ENCODE measurements at places on chromosomes 5 and 9.
A peak's percentile ranks its signal among the peaks of the same experiment; 100 is the strongest.

GRCh38 chr9:134732392-134733110 is 90.9 kb downstream of the COL5A1 start:
- no peak for DNase-seq

DNA sequence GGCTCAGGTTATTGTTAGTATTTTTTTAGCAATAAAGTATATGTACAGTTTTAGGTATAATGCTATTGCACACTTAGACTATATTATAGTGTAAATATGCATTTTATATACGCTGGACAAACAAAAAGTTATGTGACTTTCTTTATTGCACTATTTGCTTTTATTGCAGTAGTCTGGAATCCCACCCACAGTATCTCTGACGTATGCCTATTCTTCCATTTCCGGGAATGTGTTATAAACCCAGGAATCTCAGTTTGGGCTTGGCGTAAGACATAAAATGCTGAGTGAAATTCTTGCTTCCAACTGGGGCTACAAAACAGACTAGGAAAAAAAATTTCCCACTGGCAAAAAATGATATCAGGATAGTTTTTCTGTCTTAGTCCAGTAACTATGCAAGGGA is 119.1 kb downstream of the HTR1A start:
- DNase-seq = no peak

- DNase-seq = no peak
Observed at GRCh38 chr9:14007190-14007769, 306.7 kb downstream of the NFIB start.

GRCh38 chr5:171961117-171961516 is 45.3 kb downstream of the FBXW11 start:
- DNase-seq = no peak

GRCh38 chr5:132772291-132773070 is 4.6 kb downstream of the SEPTIN8 start:
- peak; percentile 24 for DNase-seq

DNA sequence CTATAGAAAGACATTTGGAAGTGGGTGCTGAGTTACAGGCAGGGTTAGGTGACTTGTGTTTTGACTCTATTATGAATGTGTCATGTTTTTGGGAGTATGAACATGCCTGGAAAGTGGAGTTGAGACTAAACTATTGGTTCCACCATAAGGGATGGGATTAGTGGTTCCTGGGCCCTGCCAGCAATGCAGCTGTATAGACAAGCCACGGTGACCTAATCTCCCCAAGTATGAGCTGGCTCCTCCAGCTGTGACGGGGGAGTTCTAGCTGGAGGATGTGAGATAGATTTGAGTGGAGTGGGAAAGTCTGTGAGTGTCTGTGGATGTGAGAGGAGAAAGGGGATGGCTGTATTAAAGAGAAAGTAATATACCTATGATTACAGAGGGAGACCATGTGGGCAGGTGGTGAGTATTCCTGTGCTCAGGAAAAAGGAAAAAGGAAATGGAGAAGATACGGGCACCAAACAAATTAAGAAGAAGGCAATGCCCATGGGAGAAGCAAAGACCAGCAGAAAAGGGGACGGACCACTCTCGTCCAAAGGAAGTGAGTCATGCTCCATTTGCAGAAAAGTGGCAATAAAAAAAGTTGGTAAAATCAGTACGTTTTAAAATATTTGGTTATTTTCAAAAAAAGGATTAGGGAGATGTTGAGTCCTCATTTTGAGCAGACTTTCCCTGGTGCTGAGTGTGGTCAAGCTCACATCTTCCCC is 48.3 kb upstream of the ICE1 start:
- peak; percentile 68 for DNase-seq

GRCh38 chr5:43006424-43007202 is 33.5 kb downstream of the ANXA2R start:
- peak; percentile 53 for DNase-seq

DNA sequence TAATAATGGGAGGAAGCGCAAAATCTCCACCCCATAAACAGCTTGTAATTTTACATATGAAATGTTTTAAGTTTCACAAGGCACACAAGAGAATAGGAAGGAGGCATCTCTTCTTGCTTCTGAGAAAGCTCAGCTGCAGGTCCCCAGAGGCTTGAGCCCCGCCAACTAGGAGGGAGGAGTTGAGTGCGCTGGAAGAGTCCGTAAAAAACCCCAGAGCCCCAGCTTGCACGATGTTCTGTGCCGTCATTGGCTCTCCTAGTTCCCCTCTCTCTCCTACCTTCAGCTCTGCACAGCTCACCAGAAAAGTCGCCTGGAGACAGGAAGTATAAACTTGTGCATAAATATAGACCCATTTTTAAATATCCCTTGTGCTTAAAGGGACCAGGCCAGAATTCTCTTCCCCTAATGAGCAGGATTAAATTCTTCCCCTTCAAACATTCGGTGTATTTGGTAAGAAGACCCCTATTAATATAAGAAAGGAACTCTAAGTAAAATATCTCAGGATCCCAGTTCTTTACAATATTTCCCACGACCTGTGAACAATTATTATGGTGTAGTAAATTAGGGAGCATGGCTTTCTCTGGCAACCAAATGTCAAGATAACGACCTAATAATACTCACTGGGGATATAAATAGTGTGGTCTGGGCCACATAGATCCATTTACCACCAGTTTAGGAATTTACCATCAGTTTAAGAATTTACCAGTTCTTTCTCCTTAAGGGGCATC is 13.7 kb downstream of the GLRX start:
- no peak for DNase-seq

GRCh38 chr5:163407034-163407655 is 30.2 kb upstream of the CCNG1 start:
- DNase-seq = peak; percentile 64

- DNase-seq = no peak
Observed at GRCh38 chr5:16137177-16137576, 42.4 kb downstream of the MARCHF11 start.

DNA sequence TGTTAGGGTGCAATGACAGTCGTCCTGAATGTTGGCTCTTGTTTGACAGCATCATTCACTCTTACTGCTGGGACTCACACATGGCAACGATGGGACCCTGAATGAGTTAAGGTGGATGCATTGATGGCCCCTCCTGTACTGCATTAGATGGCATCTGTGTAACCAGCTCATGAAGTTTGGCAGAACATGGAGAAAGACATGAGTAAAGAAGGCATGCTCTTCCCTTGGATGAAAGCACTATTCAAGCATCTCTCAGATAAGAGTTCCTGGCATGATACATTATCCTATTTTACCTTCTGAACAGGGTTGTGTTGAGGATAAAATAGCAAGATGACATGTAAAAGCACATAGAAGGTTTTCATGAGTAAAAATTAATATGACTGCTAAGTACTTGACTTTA is 142.2 kb upstream of the GAS1 start:
- DNase-seq = no peak

DNA sequence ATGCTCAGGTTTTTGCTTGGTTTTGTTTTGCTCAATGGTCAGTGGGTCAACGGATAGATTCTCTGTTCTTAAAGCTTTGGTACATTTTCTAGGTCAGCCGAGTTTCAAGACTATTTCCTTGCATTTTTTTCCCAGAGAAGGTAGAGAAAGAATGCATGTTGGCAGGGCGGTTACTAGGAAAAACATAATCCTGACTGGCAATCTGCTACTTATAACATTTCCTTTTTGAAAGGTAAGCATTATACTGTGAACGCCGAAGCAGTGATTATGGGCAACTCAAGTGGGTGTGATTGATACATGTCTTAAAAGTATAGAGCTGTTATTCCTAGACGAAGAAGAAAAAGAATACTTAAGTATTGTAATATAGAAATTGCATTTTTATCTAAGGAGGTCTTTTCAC is 273.2 kb downstream of the MAST4 start:
- no peak for DNase-seq

- DNase-seq = no peak
Observed at GRCh38 chr9:75974016-75974766, 83.7 kb downstream of the PCSK5 start.

DNA sequence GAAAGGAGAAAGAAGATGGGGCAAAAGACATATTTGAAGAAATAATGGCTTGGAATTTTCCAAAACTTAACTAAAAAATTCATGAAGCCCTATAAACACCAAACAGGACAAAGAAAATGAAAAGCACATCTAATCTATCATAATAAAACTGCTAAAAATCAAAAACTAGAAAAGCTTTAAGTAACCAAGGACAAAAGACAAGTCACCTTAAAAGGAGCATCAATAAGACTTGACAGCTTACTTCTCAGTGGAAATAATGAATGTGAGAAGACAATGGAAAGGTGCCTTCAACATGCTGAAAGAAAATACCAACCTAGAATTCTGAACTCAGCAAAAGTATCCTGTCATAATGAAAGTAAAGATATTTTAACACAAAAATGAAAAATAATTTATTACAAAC is 27.0 kb downstream of the GTF3C4 start:
- no peak for DNase-seq

- DNase-seq = no peak
Observed at GRCh38 chr9:98766586-98766985, 29.8 kb downstream of the ANKS6 start.

DNA sequence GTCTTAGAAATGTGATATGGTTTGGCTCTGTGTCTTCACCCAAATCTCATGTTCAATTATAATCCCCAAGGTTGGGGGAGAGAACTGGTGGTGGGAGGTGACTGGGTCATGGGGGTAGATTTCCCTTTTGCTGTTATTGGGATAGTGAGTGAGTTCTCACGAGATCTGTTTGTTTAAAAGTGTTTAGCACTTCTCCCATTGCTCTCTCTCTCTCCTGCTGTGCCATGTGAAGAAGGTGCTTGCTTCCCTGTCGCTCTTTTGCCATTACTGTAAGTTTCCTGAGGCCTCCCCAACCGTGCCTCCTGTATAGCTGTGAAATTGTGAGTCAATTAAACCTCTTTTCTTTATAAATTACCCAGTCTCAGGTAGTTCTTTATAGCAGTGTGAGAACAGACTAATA is 203.6 kb downstream of the ASTN2 start:
- no peak for DNase-seq

- no peak for DNase-seq
Observed at GRCh38 chr5:171957591-171958251, 48.7 kb downstream of the FBXW11 start.

GRCh38 chr5:143056339-143056704 is 286.1 kb downstream of the ARHGAP26 start:
- peak; percentile 46 for DNase-seq

GRCh38 chr5:10489810-10490426 is 48.2 kb downstream of the ROPN1L start:
- DNase-seq = no peak

- DNase-seq = no peak
Observed at GRCh38 chr5:177594071-177594470, 2.1 kb downstream of the TMED9 start.

DNA sequence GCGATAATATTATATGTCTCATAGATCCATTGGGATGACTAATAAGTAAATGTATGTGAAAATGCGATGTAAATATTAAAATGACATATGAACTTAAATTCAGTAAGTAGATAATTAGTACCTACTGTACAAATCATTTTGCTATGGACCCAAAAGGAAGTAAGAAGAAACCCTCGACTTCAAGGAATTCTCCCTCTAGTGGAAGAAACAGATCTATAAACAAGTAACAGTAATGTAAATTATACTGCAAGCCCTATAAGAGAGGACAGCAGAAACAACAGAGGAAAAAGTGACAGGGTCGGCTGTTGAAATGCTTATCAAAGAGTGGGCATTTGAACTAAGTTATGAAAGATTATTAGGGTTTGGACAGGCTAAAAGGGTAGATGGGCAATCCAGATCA is 320.3 kb downstream of the DMAC1 start:
- no peak for DNase-seq

DNA sequence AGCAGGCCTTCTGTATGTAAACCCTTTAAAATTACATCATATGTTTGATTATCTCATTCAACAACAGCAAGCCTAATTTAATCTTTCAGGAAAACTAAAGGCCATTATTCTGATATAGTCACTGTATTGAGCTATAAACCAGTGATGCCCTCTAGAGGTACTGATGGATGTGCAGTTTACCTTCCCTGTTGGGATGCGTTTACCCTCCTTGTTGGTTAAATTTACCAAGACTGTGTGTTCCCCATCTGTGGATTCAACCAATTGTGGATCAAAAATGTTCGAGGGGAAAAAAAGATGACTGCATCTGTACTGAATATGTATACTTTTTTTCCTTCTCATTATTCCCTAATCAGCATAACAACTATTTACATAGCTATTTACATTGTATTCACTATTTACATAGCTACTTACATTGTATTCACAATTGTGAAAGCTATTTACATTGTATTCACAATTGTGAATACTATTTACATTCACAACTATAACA is 3.7 kb upstream of the BAAT start:
- DNase-seq = no peak

DNA sequence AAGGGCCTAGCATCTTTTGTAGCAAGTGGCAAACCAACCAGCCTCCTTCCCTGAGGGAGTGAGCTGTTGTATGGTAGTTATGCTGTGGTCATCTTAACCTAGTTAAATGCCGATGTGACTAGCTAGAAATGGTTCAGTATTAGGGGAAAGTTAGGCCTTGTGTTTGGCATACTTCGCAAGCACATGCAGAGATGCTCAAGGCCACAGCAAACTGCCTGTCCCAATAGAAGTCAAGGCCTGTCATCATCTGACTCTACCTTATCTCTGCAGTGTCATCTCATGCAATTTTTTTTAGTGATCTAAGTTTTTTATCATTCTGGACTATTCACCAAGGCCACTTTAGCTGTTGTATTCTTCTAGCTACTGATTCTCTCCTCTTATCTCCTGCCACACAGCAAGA is 5.2 kb upstream of the EXOSC3 start:
- no peak for DNase-seq

GRCh38 chr5:125336401-125336800 is 590.0 kb upstream of the ZNF608 start:
- peak; percentile 16 for DNase-seq

DNA sequence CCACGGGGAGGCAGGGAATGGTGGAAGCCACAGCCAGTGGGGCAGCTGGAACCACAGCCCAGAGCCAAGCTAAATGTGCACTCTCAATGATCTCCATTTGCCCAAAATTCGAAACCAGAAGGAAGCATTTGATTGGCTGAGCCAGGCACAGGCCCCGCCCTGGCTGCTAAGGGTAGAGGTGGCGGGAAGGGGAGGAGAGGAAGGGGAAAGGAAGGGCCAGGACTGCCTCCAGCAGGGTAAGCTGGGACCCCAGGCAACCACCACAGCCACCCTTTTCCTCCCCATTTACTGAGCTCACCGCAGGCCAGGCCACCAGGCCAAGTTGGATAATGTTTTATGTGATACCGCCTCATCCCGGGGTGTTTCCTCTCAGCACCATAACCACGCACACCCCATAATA is 100.3 kb upstream of the RAPGEF1 start:
- DNase-seq = no peak

- peak; percentile 70 for DNase-seq
Observed at GRCh38 chr5:106418196-106418595, 1252.5 kb downstream of the EFNA5 start.

- peak; percentile 7 for DNase-seq
Observed at GRCh38 chr9:133825555-133826218, 87.5 kb upstream of the SARDH start.

DNA sequence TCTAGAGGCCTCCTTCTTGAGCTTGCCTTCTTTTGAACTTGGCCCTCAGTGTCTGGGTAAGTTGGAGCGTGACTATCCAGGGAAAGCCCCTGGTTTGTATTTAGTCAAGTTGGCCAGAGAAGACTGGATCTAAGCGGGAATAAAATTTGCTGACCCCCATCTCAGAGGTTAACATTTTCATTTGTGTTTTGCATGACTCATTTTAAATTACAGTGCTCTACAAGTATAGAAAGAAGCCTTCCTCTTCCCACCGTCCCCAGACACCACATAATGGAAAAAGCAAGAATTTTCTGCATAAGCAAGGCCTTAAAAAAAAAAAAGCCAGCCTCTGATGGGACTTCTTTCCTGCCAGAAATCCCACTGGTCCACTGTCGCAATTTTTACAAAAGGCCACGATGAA is 27.2 kb downstream of the PIK3R1 start:
- DNase-seq = peak; percentile 74

- no peak for DNase-seq
Observed at GRCh38 chr9:14500705-14501104, 186.8 kb upstream of the NFIB start.
